ENCODE measurements at places on chromosomes 3 and 15.

DNA sequence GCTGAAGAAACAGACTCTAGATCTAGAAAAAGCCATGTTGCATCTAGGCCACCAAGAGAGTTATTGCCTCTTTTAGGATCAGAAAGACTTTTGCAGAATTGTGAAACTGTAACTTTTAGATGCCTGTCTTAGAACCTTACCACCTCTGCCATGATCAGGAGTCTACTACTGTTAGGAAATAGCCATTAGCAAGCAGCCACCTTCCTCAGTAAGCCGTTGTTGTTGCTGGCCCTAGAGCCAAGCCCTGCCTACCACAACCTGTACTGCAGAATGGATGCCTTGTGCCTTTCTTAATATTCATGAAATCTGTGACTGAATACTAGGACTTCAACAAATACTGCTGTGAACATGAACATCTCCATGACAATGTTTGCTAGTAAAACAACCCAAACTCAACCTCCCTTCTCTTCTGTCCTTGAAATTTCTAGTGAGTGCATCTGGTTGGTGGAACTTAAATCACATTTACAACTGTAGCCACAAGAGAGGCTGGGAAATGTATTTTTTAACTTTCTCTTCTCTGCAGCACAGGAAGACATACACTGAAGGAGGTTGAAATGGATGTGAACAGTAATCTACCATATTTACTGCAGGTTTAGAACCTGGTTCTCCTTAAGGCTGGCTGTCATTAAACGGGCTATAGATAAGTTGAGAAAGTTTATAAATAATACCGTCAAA is 20.7 kb downstream of the RASA2 start:
- no peak for DNase-seq

DNA sequence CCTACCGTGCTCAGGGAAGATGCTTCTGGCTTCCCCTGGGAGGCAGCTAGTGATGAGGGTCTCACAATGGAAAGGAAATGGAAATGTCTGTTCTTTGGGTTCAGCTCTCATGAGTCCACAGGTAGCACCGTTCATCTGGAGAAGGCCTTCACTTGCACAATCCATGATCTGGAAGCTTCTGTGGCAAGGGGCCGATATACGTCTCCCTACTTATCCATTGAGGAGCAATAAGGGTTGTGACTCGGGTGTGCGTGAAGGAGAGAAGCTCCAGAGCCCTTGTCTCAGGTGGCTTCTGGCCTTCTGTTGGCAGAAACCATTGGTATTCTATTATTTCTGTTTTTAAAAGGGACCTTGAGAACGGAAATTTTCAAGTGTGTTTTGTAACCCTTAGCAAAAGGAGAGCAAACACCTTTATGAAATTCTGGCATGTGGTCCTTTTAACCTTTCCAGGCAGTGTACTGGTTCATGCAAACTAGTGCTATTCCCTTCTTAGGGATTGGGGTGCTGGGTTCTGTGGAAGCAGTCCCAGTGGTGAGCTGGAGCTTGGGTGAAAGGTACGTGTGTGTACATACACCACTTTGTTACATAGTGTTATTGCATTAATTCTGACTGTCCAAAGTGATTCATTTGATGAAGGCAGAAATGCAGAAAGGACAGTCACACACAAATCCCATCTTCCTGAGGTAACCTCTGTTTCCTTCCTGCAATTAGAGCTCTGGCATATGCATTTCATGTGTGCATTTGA is 32.5 kb downstream of the KLF13 start:
- no peak for DNase-seq

DNA sequence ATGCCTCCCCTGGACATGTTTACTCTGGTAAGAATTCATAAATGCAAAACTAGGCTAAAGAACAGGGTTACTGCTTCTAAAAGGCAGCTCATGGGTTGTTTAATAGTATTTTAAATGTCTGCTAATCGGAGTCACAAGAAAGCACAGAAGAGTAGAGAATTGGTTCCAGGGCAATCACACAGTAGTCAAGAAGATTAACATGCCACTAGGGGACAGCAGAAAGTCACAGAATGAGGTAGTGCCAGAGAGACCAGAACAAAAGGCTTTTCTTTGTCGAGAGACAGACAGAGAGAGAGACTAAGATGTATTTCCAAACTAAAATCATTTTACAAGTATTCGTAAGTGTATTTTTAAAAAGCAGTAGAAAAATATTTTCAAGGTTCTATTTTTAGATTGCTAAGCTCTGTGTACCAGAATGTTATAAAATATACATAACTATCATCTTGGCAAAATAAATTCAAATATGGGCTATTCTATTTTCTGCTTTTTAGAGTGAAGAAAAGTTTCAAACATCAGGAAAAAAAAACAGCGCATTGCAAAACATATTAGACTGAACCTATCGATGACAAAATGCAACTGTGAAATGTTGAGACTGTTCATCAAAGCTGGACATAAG is 78.3 kb upstream of the CDIN1 start:
- DNase-seq: peak; percentile 67

- DNase-seq: no peak
Measured at GRCh38 chr3:182235504-182235903, 523.8 kb downstream of the SOX2 start.

- DNase-seq: no peak
Measured at GRCh38 chr3:160757233-160758106, 1.4 kb downstream of the PPM1L start.

GRCh38 chr3:119620899-119621298 is 23.2 kb downstream of the PLA1A start:
- DNase-seq: no peak

DNA sequence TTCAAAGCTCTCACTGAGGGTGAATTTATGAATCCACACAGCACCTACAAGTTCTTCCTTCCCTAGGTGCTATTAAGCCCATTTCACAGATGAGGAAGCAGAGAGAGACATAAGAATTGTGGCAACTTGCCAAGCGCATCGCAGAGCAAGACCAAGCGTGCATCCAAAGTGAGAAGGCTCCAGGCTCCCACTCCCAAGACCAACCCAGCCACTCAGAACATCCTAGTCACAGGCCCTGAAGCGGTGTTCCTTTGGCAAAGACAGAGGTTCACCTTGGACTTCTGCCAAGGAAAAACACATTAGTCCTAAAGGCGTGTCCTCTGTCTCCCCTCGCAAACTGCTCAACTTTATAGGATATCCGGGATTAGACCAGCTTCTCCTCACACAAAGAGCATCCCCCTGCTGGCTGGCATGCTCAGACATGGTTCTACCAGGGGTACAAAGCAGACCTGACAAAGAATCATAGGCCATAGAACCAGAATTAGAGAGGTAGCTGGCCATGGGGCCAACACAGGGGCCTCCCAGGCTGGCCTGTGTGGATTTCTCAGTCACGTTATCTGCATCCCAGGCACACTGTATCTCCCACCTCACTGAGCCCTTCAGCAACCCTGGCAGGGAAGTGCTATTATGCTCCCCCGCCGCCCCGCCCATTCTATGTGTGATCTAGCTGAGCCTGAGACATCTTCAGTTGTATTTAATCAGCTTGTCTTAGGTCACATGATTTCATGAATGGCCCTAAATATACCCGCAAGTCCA is 160.2 kb downstream of the FOXP1 start:
- DNase-seq: peak; percentile 30

DNA sequence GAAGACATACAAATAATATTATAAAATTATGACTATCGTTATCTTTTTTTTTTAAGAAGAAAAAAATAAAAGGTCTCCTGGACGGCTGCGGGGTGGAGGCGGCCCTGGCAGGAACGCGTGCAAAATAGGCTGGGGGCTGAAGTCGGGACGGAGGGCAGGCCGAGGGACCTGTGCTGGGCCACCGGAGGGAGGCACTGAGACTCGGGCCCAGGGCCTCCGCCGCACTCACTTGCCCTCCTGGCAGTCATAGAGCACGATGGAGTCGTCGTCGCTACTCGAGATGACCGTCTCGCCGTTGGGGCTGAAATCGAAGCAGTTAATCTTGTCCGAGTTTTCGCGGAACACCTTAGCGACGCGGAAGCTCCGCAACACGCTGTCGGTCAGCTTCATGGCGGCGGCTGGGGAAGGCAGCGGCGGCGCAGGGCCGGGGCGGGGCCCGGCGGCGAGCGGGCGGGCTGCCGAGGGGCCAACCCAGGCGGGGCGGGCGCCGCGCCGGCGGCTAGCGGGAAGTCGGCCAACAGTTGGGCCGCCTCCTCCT is 408 bp downstream of the WDR82 start:
- DNase-seq: peak; percentile 23

DNA sequence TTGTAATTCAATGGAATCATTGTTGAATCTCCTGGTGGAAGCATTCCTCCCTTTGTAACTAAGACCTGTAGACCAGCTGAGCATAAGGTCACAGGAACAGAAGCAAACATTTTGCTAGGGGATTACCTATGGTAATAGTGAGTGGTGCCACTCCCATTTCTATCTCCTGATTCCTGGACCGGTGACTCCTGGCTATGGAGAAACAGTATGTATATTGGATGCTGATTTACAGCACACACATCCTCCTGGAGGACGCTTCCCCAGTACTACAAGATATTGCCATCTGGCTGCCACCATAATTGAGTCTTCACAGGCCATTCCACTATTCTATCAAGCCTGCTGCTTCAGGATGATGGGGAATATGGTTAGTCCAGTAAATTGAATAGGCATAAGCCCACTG is 33.3 kb upstream of the XCR1 start:
- no peak for DNase-seq

DNA sequence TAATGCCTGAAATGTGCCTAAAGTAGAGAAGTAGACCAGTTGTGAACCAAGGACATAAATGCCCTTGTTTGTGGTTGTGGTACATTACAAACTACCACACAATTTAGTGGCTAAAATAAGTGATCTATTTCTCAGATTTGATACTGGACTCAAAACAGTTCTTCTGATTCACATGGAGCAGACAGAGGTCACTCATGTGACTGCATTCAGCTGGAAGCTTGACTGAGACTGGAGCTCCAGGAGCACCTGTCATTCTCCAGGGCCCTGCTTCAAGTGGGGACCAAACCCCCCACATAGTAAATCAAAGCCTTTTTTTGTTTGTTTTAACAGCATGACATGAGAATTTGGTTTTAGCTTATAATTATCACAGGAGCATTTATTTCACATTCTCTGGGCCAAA is 301.2 kb downstream of the OXSM start:
- DNase-seq: no peak

DNA sequence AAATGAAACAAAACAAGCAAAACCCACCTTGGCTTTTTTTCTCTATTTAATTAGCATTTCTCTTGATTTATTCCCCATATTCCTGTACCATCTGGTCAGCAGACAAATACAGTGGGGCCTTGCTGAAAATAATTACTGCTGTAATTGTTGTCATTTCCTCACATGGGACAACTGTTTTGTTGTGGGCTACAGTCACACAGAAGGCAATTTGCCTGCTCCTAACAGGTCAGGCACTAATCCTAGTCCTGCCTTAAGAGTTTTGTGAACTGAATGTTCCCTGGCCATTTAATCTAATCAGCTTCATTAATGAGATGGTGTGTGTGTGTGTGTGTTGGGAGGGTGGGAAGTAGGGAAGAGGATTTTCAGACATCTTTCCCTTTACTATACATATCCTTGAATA is 11.6 kb downstream of the TRPC1 start:
- no peak for DNase-seq

DNA sequence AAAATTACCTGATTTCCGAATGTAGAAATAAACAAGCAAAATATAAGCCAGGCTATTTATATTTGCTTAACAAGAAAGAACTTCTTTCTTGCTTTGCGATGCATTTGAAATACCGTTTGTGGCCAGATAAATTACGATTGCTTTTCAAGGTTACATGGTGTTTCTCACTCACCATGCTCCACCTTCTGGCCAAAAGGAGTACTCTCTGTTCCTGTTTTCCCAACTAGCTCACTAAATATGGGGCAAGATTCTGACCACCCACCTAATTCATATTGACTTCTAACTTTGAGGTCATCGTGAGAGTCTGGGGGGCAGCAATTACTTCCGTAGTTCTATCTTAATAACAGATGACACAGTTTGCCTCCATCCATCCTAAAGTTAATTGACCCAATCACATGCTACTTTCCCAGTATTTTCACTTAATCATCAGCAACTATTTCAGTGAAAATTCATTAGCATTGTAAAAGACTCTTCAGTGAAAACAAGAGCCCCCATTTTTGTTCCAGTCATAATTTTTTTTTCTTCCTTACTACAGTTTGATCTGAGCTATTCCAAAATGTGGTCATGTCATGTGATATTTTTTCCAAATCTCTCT is 25.9 kb downstream of the ACP3 start:
- DNase-seq: peak; percentile 35

- DNase-seq: no peak
Measured at GRCh38 chr3:103025880-103026279, 591.1 kb downstream of the ZPLD1 start.

- DNase-seq: no peak
Measured at GRCh38 chr15:42734076-42734672, 2.8 kb downstream of the CDAN1 start.

- no peak for DNase-seq
Measured at GRCh38 chr3:27105904-27106303, 263.3 kb downstream of the NEK10 start.

DNA sequence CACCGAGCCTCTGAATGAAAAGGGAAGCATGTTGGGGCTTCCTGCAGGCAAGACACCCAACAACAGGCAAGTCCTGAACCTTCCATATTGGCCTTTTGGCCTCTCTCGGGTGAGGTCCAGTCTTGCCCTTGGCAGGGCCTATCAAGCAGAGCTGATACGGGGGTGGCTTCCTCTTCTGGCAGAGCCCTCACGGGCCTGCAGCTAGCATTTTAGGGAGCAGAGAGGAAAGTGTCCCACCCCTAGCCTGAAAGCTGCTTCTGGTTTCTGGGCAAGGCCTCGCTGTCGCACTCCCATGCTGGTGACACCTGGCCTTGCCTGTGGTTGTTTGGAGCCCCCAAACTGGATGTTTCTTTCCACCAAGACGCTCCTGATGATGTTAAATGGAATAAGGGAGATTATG is 31.8 kb upstream of the CTSH start:
- DNase-seq: no peak

DNA sequence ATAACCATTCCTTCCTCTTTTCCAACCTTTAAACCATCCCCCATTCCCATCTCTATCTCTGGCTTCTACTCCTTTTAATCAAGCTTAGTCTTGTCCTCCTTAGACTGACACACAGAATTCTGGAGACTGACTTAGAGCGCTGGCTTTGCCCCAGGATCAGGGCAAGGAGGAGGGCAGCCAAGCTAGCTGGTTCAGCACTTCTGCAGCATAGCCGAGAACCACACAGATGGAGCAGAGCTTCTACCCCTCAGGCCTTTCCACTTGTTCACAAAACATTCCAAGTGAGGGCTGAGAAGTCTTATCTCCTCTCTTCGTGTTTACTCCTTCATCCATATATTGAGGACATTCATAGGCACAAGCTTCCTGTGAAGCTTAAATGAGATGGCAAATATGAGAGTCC is 246.5 kb upstream of the PEX5L start:
- no peak for DNase-seq

DNA sequence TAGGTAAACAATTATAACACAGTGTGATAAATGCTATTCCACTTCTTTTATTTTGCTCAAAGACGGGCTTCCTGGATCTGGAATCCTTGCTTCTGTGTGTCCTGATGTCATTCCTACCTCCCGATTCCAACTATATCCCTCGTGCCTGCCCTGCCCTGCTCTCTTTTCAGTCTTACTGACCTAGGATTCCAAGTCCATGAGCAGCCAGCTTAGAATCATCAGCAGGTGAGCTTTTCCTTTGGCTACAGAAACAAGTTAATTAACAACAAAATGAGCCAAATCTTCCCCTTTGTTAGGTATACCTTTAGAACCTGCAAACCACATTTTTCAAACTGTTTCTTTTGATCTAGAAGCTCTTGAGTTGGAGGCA is 21.9 kb upstream of the KPNA1 start:
- DNase-seq: no peak
